ENCODE measurements at places on chromosomes 6 and 20.
A peak's percentile ranks its signal among the peaks of the same experiment; 100 is the strongest.

GRCh38 chr20:10217721-10218410 lies 764 bp upstream of the SNAP25 start:
- peak; percentile 58 for DNase-seq

DNA sequence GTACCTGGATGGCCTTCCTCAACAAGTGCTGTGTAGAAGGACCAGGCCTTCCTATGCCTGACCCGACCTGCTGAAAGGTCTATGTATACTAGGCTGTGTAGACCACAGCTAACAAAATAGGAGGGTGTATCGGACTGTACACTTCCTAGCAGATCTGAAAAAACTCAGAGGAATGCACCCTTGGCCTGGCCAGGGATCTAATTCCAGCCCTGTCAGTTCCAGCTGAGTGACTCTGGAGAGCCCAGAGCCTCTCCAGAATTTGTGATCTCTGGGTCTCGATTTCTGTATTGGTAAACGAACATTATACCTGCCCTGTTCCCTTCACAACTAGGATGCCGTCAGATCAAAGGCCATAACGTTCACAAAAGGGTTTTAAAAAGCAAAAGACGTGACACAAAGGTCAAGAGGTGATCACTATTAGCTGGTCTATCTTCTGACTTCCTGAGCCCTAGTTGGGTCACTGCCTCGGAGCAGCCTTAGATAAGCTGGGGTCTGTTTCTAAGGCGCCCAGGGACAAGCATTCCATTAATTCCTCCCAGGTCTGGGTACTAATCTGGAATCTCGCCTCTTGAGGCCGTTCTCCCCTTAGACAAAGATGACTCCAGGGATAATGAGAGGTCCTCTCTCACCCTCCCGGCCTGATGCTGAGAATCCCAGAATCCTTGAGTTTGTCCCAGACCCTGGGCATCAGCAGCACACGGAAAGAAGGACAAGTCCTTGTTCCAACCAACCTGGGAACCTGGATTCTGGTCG lies 13.9 kb downstream of the MTCH1 start:
- no peak for DNase-seq

DNA sequence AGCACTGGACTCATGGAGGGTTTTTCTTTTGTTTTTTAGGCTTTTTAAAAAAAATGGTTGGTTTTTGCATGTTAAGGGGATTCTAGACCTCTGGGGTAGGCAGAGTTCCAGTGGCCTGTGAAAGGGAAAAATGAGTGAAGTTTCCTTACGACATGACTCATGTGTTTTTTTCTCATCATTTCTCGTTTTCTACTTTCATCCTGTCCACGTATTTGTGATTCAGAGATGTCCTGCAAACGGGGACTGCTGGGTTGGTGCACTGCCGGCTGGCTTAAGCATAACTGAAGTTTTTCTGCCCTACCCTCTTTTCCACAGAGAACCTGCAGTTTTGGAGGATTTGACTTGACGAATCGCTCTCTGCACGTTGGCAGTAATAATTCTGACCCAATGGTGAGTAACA lies 182.3 kb downstream of the SASH1 start:
- no peak for DNase-seq

- no peak for DNase-seq
Observed at GRCh38 chr6:21748343-21749056, 154.9 kb downstream of the SOX4 start.
